ENCODE measurements at places on chromosomes 1 and 21.
A peak's percentile ranks its signal among the peaks of the same experiment; 100 is the strongest.

- DNase-seq = no peak
Observed at GRCh38 chr1:205983925-205984725, 19.1 kb downstream of the RAB7B start.

GRCh38 chr1:234868296-234869147 lies 258.5 kb upstream of the IRF2BP2 start:
- DNase-seq = no peak

- DNase-seq = no peak
Observed at GRCh38 chr1:40439247-40439646, 11.0 kb upstream of the ZFP69B start.

DNA sequence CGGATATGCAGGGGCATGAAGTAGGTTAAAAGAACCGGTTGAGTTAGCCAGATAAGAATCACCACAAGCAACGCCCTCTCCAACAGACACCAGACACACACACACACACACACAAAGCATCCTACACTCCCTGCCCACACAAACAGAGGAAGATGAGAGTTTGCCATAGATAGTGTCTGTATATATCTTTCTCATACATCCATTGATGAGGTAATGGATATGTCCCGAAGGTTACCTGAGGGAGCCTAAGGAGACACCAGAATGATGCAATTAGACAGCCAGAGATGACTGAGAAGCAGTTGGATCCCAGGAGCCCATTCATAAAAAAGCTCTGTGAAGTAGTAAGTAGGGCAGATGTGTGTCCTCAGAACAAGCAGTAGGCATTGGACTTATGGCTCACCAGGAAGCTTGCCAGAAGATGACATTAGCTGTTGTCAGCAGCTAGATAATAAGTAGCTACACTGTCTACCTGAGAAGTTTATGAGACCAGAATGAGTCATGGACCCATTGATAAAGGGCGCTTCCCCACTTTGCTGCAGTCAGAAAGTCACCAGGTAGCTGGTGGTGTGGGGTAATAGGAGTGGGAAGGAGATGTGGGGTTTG lies 247.0 kb downstream of the KCNT2 start:
- no peak for DNase-seq

DNA sequence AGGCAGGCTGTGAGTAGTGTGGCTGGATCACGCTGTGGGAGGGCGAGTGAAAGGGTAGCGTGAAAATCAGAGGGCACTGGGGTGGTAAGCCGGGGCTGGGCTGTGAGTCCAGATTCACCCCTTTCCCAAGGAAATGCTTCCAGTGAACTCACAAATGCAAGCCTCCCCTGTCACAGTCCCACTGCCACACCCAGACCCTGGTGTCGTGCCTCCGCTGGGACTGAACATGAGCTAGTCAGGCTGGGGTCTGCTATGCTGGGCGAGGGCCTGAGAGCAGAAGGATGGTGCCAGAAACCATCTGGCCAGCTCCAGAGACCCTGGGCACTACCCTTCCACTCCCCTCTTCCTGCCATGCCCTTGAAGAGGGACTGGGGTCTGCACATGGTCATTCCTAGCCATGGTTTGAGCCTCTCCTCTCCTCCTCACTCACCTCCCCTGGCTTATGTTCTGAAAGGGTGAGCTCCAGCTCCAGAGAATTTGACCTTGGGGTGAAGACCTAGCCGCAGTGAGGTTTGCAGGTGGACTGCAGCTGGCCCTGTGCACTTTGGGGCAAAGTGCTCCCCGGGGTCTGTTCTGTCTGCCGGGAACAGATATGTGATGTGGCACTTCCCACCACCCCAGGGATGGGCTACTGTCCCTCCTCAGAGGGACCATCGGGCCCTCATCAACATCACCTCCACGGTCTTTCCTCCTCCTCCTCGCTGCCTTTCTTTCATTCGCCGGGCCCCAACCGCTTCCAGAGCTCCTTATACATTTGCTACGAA lies 365.6 kb downstream of the RPS6KC1 start:
- peak; percentile 16 for DNase-seq

GRCh38 chr1:111192658-111193519 lies 7.6 kb downstream of the DENND2D start:
- no peak for DNase-seq

GRCh38 chr1:113761937-113762336 lies 2.7 kb upstream of the PHTF1 start:
- no peak for DNase-seq

DNA sequence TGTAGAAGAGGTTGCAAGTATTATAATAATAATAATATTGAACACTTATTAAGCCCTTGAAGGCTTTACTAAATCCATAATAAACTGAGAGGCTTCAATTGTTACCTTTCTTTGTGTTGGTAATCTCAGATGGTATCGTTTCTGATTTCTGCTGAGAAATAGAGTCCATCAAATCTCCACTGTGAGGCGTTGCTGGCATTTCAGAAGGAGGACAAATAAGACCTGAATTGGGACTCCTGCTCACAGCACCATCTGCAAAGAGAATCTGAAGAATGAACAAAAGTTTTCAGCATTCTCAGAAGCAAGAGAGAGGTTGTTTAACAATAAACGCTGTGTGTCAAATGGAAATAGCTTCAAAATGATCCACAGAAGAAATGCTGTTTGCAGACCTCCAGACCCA lies 93.7 kb downstream of the WDR3 start:
- DNase-seq = no peak

DNA sequence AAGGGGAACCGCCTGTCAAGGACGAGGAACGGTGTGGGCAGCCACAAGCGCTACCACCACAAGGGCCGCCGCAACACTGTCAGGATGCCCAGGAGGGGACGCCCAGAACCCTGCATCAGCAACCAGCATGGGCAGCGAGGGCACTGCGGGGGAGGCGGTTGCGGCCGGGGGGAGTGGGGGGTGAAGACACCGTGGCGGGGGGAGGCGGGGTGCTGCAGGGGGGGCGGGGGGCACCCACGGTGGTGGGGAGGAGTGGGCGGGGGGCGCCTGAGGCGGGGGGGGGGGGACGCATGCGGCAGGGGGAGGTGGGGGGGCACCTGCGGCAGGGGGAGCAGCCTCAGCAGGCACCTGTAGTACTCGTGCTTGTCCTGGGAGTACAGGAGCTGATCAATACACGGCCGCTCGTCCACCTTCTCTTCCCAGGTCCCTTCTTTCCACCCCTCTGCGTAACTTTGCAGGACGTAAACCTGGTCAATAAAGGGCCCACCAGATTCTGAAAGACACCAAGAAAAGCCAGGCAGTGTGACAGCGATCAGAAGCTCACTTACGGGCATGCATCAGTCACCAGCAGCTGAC lies 4.6 kb downstream of the POFUT2 start:
- DNase-seq = no peak

- DNase-seq = no peak
Observed at GRCh38 chr21:41767606-41768436, 969 bp upstream of the RIPK4 start.

DNA sequence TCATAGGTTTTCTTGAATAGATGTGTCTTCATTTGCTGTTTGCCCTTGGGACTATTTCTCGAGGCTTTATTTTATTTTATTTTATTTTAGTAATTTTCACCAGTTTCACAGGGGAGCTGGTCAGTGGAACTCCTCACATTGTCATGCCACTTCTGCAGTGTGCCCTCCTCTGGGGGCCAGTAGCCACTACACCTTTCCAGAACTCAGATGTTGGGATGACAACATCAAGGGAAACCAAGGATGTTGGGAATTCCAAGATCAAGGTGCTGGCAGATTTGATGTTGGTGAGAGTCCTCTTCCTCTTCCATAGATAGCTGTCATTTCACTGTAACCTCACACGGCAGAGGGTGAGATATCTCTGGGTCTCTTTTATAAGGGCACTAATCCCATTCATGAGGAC lies 35.5 kb downstream of the SLC26A9 start:
- no peak for DNase-seq

GRCh38 chr1:118294875-118295642 lies 110.0 kb upstream of the SPAG17 start:
- DNase-seq = no peak

DNA sequence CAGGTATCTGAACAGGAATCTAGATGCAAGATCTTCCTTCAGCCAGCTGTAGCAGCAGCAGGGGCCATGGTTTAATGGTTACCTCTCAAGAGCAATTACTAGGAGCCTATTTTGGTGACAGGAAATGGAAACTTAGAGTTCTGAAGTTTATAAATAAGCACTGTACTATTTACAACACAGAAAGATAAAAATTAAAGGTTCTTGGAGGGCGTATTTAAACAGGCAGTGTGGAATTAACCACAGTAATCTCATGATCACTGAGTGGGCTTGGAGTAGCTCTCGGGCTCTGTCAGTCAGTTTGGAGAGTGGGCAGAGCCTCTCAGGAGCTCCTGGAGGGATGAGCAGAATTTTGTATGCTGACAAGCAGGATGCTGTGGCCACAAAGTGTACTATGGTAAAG lies 10.2 kb upstream of the FCRL5 start:
- no peak for DNase-seq

DNA sequence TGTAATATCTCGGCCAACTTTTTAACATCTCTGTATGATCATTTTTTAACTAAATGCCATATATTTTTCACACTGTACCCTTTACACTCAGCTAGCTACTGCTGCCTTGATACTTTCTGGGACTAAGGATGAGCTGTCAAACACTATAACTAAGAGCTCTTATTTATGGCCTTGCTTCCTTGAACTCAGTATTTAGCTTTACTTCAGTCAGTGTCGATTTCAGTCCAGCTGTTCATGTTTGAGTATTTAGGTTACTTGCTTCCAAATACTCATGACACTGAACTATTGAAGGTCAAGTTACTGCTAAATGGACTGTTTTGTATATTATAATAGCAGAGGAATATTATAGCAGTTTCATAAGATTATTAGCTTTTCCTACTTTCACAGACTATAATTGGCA lies 25.9 kb upstream of the USP25 start:
- DNase-seq = no peak

Data from H1 (cell line).